Astrocyte (in vitro differentiated cells and primary cell): ENCODE measurements at places on chromosomes 7 and 10.
A peak's percentile ranks its signal among the peaks of the same experiment; 100 is the strongest.

- peak; percentile 39 for DNase-seq
Measured at GRCh38 chr10:119209035-119209735, 1.8 kb downstream of the GRK5 start.

DNA sequence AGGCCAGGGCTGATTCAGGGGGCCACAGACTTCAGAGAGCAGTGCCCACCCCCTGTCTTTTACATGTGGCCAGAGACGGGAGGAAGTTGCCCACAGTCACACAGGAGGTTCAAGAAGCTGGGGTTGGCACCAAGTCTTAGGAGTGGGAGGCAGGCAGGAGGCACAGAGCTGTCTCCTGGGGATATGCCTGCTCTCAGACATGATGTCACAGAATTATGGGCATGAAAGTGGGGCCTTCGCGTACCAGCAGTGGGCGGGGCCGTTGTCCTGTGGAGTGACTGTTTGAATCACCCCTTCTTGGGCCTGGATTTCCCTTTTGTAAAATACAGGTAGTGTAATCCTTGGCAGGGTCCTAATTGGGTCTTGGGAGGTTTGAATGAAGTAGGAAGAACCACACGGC is 81.2 kb upstream of the PPIF start:
- no peak for DNase-seq

DNA sequence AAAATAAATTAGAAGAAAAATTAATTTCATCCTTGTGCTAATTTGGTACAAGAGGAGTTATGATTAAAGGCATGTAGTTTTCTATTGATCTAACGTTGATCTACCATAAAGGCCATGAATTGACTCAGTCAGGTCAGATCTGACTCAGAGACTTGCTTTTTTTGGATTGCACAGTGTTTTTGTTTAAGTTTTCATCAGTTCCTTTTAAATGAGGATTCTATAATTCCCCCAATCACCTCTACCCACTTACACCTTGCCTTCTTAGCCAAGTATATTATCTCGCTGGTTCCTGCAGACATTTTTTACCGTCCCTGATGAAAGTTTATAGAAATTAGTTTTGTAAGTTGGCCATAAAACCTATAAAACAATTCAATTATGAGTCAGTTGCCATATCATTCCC is 132.4 kb upstream of the PALS2 start:
- DNase-seq = no peak

GRCh38 chr7:115387137-115387536 is 465.2 kb downstream of the MDFIC start:
- DNase-seq = no peak

- DNase-seq = no peak
Measured at GRCh38 chr10:15345450-15345849, 25.6 kb downstream of the FAM171A1 start.

GRCh38 chr7:584820-585219 is 65.2 kb upstream of the PDGFA start:
- DNase-seq = no peak

DNA sequence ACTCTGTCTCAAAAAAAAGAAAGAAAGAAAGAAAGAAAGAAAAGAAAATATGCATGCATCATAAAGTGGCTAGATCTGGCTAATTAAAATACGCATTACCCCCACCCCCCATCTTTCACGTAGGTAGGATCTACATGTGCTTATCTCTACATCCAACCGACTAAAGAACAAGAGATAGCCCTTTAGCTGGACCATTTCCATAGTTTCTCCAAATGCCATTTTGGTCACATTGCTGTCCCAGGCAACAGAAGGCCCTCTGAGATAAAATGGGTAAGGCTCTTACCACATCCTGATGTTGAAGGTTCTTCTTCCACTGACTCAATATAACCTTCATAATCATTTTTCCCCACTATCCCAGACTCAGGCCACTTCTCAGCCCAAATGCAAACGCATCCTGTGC is 31.5 kb downstream of the PIK3AP1 start:
- DNase-seq = no peak

DNA sequence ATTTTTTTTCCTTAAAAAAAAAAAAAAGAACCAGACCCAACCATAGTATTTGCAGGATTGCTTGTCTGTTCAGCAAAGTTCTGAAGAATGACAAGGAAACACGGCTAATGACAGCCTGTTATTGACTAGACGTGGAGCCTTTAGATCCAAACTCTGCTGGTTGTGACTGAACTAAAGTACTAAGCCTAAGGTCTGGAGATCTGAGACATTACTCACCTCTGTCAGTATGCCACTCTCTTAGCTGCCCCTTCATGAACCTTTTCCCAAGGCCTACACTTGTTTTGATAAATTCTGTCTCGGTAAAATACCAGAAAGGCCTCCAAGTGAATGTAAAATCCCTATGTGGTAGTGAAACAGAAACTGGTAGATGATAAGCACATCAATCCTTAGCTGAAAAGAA is 101.0 kb downstream of the CABCOCO1 start:
- DNase-seq = no peak

- DNase-seq = no peak
Measured at GRCh38 chr10:127314797-127315196, 118.4 kb upstream of the INSYN2A start.

GRCh38 chr10:100374200-100374655 is 27.2 kb downstream of the SCD start:
- no peak for DNase-seq

DNA sequence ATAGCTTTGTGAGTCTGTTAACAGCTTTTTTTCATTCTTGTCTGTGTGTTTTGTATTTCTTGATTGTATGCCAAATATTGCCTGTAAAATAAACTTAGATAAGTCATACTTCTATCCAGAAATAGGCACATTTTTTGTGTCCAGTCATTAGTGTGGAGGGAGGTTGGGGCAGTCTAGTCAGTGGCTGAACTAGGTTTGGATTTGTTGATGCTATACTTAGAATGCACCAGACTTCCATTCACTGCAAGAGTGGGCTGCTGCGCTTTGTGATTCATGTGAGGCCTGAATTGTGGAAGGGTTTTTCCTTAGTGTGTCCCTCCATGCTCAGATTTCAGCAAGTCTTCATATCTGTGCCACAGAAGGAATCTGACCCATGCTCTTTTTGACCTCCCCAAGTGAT is 50.0 kb downstream of the TRUB1 start:
- peak; percentile 92 for DNase-seq

GRCh38 chr10:12418000-12418399 is 68.7 kb downstream of the CAMK1D start:
- peak; percentile 68 for DNase-seq

GRCh38 chr10:70660722-70661121 is 11.6 kb upstream of the ADAMTS14 start:
- DNase-seq = no peak

DNA sequence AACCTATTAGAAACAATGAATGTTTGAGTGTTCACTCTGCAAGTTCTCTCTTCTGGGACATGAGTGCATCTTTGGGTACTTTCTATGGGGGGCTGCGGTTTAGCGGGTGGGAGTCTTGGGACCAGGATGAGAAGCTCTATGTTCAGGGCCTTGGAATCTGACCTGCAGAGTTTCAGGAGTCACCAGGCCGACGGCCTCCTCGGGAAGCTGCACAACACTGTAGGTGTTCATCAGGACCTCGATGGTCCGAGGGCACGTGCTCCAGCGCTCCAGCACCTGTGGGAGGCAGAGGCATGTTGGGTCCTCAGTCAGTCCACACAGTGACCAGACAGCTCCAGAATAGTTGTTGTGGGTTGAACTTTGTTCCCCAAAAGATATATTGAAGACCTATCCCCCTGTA is 8.9 kb upstream of the GBX1 start:
- DNase-seq = no peak

GRCh38 chr7:139989366-139990141 is 73.2 kb downstream of the PARP12 start:
- no peak for DNase-seq

GRCh38 chr7:100540073-100540723 is 1.2 kb downstream of the AGFG2 start:
- no peak for DNase-seq

DNA sequence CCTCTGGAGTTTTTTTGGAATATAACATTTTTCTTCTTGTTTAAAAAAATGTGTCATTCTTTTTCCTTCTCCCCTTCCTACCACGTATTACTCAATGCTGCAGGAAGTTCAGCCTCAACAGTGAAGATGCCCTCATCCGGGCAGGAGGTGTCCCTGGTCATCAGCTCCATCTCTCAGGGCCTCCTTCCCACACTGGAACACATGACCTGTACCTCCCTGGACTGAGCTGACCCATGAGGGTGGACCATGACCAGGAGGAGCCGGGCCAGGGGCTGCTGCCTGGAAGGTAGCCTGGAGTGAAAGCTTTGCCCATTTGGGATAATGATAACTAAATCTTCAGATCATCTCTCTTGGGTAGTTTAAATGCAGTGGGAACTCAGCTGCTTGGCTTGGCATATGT is 316.5 kb upstream of the ZMIZ1 start:
- DNase-seq = no peak

GRCh38 chr10:13769946-13770345 is 183.2 kb downstream of the PRPF18 start:
- DNase-seq = peak; percentile 58

DNA sequence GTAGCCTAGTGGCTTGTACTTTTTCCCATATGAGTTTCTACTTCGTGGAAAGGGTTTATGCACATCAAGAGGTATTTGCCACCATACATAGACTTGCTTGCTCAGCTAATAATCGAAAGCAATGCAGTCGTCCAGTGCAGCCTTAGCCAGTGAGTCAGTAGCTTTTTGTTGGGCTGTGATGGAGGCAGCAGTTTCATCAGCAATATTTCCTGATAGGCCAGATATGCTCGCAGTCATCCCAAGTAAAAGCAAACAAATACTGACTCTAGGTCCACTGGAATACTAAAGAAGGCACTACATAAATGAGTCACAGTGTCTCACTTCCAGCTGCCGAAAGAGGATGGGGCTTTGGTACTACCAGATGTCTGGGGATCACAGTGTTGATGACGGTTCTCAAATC is 2.1 kb upstream of the BNIP3 start:
- peak; percentile 88 for DNase-seq

- no peak for DNase-seq
Measured at GRCh38 chr10:130961506-130962239, 349.8 kb downstream of the TCERG1L start.

DNA sequence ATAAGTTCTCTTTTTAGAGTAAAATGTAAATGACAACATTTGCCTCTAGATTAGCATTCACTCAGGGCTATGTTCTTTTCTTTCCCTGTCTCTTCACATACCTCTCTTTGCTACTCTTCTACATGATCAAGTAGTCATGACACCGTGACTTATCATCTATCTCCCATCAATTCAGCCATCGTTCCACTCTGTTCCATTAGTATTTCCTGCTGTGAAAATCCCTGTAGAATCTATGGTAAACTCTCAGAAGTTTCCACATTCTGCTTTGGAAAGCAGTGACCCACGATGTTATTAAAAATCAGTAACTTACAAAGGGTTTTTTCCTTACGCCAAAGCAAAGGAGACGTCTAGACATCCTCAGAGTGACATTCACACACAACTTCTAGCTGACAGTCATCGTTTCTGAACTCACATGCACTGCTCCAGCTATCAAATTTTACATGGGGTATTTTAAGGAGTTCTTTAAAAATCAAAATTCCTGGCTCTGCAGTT is 135.6 kb downstream of the SEMA3C start:
- no peak for DNase-seq

GRCh38 chr7:726854-727103 is 280 bp downstream of the DNAAF5 start:
- DNase-seq = no peak

- DNase-seq = no peak
Measured at GRCh38 chr10:31073996-31074721, 42.5 kb upstream of the ZNF438 start.

GRCh38 chr10:122176232-122177213 is 94.6 kb upstream of the BTBD16 start:
- DNase-seq = no peak

DNA sequence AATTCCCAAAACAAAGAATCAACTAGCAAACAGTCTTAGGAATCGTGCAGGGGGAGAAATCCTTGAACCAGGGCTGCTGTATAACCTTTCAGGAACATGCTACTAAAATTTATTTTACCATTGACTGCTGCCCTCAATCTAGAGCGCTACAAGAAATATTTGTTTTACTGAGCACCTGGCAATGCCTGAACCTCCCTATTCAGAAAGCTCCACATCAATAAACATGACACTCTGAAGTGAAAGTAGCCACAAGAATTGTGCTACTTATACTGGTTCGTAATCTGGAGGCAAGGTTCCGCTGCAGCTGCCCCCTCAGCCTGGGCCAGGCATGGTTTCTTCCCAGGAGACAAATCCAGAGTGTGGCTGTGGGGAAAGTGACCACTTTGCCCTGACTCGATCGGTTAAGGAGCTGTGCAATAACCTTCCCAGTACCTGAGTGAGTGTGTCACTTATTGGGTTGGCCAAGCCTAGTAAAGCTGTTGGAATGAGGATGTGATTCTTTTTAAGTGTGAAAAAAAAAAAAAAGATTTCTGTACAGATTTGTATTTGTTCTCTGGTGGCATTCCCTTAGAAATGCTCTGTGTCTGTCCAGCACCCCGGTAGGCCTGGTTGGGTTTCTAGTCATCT is 7.7 kb downstream of the VWA2 start:
- DNase-seq = peak; percentile 31

DNA sequence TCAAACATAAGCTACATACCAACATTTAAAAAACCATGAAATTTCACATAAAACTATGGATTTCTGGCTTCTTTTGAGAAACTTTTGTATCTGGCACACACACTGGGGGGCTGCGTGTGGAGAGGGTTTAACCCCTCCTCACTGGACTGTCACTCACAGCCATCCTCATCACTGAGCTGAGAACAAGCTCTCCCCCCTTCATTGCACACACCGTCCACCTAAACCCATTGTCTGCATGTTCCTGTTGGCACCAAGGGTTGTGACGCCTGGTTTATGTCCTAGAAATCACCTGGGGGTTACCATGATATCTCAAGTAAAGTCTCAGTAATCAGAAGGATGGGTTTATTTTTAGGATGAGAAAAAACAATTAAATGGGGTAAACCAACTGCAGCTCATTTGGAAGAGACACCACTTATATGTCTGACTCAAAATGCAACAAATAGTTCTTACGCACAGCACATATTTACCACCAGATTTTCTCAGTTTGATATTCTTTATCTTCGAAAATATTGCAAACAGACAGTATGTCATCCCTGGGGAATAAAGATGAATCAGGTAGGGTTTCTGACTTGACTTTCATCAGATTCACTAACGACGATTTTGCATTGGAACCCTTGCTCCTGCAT is 218.5 kb upstream of the KLF6 start:
- DNase-seq = no peak

- peak; percentile 2 for DNase-seq
Measured at GRCh38 chr7:98091061-98091460, 15.6 kb upstream of the LMTK2 start.

DNA sequence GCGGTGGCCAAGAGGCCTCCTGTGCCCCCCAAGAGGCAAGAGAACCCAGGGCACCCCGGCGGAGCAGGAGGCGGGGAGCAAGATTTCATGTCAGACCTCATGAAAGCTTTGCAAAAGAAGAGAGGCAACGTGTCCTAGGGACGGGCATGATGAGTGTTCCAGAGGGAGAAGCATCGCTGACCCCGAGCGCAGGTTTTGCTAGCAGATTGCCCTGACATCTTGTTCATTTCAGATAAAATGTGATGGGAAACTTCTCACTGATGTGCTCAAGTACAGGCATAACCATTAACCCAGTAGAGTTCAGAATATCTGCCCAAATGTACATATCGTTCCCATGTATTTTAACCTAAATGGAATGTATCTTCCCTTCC is 129.2 kb downstream of the APBB1IP start:
- no peak for DNase-seq
